Peyer's patch (tissue), 4 donors: ENCODE measurements at places on chromosomes 4 and X.
A peak's percentile ranks its signal among the peaks of the same experiment; 100 is the strongest.

GRCh38 chrX:18255059-18255458, 34.4 kb upstream of the BEND2 start:
- no peak for DNase-seq

DNA sequence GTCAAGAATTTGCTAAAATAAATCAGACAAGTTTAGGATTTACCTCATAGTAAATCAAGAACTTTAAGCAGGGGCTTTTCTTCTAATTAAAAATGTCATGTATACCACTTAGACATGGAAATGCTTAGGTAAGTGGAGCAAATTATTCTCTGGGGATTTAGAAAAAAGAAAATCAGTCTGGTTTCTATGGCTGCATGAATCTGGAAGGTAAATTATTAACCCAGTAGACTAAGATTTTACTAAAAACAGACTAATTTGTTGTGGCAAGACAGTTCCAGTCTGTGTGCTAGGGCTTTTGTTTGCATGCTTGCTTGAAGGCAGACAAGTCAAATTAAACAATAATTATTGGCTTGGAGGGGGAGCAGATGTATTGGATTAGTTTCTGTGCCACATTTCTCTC, 140.6 kb downstream of the TBL1X start:
- no peak for DNase-seq

DNA sequence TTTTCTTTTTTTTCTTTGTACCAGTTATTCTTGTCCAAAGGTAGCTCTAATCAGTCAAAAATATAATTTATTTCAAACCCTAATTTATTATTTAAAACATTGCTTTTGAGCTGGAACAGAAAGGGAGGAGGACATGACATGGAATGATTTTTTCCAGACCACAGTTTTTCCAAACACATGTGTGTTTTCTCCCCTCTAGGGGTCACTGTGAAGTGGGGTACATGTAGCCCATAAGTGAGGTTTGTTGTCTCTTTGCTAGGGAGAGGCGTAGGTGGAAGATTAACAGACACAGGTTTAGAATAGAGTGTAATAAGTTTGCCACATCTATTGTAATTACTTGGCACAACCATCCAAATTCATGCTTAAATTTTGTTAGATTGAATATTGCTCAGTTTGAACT, 83.0 kb downstream of the TNIP2 start:
- no peak for DNase-seq

DNA sequence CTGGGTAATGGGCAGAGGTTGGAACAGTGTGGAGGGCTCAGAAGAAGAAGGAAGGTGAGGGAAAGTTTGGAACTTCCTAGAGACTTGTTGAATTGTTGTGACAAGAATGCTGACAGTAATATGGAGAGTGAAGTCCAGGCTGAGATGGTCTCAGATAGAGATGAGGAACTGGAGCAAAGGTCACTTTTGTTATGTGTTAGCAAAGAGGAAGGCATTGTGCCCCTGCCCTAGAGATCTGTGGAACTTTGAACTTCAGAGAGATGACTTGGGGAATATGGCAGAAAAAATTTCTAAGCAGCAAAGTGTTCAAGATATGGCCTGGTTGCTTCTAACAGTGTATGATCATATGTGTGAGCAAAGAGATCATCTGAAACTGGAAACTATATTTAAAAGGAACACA, 37.9 kb upstream of the MSX1 start:
- no peak for DNase-seq

DNA sequence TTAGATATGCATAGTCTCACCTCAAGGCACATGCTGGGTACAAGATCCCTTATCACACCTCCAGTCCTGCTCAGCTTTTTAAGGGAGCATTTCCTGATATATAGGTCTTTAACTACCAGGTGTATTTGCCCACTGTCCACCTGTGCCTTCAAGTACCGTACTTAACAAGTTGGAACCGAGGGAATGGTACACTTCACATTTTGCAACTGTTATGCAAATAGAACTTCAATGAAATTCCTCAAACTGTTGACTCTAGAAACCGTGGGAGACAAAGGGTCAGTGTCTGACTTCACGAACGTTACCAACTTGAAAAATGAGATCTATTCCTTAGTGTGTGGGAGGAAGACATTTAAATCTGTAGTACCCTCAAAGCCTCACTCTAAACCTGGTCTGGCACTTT, 5.2 kb downstream of the TRIM2 start:
- no peak for DNase-seq

- no peak for DNase-seq
These were observed 82.1 kb downstream of the FIP1L1 start for GRCh38 chr4:53459548-53459947.

DNA sequence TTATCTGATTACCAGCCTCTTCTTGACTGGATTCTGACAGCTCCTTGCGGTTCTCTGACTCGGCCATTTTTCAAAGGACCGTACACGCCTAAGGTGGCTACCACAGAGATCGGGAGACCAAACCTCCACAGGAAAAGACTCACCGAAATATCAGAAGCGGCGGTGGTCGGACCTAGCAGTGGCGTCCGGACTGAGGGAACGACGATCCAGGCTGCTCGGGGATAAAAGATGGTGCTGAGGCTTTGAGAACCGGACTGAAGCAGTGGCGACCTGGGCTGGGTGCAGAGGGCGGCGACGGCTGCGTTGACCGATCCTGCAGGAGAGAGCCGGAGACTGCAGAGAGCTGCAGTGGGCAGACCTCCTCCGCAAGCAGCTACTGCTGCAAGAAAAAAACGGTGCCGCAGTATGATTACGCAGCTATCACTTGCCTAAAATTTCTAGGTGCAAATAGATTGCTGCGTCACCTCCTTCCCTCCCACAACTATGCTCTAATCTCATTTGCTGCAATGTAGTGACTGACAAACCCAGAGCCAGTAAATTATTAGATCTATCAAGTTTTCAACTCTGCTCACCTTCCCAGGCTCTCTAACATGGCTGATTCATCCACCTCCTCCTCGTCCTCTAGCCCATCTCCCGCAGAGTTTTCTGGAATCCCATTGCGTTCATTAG, at the start of gene NAP1L2:
NAP1L2 (minus strand) TSS at position 426 of the 669 bp plus-strand sequence; CDS start at position 67, 359 bp downstream.
- DNase-seq: peak; percentile 38

GRCh38 chr4:128835498-128836222, 26.2 kb downstream of the JADE1 start:
- DNase-seq: no peak

DNA sequence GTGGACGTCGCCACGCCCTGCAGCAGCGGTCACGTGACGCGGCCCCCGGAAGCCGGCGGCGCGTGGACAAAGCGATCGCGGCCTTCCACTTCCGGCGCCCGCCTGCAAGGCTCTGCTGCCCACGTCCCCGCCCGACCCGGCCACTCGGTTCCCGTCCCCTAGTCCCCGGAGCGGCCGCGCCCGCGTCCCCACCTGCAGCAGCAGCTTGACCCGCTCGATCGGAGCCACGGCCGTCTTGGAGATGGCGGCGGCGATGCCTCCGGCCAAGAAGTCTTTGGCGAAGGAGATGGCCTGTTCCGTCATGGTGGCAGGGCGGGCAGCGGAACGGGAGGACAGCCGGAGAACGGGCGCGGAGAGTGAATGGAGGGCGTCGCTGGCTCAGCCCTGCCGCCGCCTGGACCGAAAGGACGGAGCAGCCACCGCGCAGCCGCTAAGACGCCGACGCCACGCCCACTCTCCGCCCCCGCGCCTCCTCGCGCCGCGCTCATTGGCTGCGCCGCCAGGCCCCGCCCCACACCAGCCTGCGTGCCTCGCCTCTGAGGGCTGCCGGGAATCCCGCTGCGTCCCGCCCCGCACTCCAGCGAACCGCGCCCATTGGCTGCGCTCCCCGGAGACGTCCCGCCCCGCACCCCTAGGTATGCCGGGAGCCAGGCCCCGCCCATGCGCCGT, at the start of gene SLC25A6:
SLC25A6 (minus strand) TSS at position 407 of the 669 bp plus-strand sequence; CDS start at position 303, 104 bp downstream.
- DNase-seq: peak; percentile 99

- no peak for DNase-seq
These were observed 23.6 kb upstream of the TBC1D14 start for GRCh38 chr4:6885953-6886557.

GRCh38 chrX:129606918-129607317, 47.8 kb downstream of the APLN start:
- no peak for DNase-seq

- DNase-seq: no peak
These were observed 16.3 kb upstream of the DHRSX start for GRCh38 chrX:2517055-2517454.

- no peak for DNase-seq
These were observed 56.3 kb upstream of the HPSE start for GRCh38 chr4:83390944-83391343.

DNA sequence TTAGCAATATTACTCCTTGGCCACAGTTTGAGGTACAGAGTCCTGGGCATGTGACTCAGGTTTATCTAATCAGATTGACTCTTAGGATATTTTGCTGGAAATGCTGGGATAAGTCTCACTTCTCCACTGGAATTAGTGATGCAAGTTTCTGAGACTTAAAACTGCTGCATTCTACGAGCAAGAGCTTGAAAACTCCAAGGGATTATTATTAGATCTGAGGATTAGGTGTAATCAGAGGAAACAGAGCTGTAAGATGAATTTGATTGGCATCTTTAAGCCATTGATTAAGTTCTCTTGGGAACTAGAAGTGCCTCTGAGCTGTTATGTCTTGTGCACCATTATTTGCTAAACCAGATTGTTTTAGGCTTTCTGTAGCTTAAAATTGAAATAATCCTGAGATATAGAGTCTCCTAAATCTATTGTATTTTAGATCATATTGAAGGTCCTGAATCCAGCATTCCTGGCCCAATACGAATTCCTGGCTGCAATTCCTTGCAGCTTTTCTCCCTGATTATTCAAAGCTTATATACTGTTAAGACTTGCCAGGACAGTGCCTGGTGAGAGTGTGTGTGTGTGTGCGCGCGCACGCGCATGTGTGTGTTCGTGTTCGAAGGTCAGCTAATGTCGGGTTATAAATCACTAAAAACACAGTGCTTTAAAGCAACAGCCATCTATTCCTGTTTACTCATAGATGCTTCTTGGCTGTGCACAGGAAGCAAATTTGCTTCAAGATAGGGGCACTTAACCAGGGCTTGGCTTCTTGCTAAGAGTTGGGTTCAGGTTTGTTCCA, 735.1 kb downstream of the STIM2 start:
- peak; percentile 60 for DNase-seq

- no peak for DNase-seq
These were observed 15.3 kb downstream of the GPR174 start for GRCh38 chrX:79159800-79160199.

DNA sequence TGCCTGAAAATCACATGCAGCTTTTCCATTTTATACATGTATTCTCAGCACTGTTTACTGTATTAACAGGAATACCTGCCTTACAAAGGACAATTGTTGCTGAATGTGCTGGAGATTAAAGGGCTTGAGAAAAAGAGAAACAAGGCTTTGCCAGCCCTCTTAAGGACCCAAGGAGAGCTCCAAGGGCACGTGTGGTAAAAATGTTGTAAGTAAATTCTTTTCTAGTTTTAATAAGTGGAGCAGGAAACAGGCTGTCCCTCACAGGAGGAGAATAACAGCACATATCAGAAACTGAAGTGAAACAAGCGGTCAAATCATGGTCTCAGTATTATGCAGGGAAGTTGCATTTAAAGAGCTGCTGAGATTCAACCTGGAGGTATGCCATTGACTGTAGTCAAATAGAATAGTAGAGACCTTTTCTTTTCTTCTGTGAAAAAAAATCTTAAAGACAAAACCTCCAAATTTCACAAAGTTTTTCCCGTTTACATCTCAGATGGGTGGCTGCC, 18.5 kb downstream of the IGFBP7 start:
- DNase-seq: no peak

DNA sequence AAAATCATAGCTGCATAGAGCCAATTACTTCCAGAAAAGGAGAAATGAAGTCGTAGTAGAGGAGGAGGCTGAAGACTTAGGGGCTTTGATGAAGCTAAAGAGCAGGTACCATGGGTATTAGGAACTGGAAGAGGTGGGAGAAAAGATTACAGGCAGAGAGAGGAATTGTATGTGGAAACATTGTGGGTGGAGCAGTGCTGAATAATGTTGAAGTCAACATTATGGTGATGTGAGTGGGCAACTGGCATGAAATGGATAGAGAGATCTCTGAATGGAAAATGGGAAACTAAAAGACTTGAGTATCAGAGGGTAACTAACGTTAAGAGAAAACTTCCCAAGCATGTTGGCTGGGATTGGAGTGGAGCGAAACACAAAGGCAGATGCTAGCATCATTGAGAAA, 92.5 kb downstream of the AREG start:
- no peak for DNase-seq

DNA sequence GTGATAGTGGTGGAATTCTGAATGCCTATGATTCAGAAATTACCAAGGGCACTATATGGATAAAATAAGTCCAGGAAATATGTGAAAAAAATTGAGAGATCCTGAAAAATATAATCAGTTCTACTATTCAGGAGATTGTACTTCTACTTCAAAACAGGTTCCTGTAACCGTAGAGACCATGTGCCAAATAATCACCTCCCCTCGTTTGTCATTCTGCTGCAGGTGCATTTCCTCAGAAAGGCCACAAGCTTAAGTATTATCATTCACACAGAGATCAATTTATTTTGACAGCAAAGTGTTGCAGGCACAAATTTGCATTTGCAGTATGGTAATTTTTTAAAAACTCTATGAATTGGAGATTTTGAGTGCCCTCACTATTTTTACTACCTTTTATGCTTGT, 1000.0 kb downstream of the CCSER1 start:
- DNase-seq: no peak

GRCh38 chr4:95877636-95878035, 37.7 kb downstream of the PDHA2 start:
- DNase-seq: no peak

DNA sequence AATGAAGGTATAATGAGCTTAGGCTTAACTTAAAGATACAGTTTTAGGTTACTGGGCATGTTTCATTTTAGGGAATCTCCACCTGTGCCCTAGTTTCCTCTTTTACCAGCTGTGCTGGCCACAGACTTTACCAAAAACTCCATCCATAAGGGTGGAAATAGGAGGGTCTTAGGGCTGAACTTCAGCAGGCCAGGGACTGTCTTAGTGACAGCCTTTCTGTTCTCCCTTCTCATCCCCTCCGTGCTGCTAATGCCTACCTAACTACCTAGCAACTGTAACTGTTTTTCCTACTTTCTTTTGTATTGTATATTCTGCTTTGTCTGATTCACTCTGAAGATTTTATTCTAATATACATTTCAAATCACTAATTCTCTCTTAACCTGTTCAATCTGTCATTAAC, 1375.3 kb downstream of the PCDH18 start:
- DNase-seq: no peak

GRCh38 chrX:6708676-6709380, 173.9 kb upstream of the VCX3A start:
- DNase-seq: no peak

- DNase-seq: peak; percentile 48
These were observed at the start of gene ADAMTS3 for GRCh38 chr4:72568959-72569718. TSS of gene ADAMTS3 (minus strand) at chr4:72569221. CDS start at chr4:72568762, 459 bp downstream.

DNA sequence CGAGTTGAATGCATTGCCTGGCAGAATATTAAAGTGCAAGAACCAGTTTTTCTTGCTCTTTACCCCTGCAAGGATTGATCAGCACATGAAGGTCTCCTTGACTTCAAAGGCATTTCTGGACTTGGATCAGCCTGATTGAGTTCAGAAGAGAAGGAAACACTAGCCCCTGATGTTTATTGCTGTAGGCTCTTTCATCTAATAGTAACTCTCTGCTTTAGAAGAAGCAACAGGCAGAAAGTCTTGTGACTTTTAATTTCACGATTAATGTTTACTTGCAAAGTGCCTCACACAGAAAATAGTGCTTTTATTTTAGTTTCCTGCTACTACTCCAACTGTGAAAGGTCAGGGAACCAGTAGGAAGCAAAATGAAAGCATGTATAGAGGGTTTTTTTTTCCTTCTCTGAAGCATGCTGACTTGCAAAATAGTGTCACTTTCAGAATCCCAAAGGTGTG, 69.1 kb downstream of the PCDH7 start:
- no peak for DNase-seq

- no peak for DNase-seq
These were observed 11.5 kb upstream of the HOPX start for GRCh38 chr4:56692576-56692975.

- no peak for DNase-seq
These were observed 404.6 kb upstream of the PITX2 start for GRCh38 chr4:111027526-111027925.
